ENCODE measurements at places on chromosomes 5 and 9.

GRCh38 chr5:57414857-57415256 is 67.8 kb downstream of the ACTBL2 start:
- DNase-seq = no peak

DNA sequence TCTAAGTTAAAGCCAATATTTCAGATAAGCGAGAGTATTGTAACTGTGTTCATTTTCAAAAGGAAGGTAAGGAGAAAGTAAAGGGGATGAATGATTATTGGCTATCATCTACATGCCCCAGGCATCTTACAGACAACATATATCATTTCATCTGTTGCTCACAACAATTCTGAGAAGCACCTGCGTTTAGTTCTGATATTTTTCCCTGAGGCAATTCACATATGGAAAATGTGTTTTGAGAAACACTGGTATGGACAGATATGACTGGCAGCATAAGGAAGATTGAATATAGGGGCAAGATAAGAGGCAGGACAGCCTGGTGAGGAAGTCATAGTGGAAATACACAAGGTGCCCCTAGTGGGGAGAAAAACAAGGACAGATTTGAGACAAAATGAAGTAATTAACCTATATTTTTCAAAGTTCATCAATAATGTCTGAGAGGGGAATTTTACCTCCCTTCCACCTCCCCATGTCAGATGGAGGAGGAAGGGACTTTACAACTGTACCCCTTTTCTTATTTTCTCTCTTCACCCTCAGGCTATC is 87.7 kb upstream of the TRIM32 start:
- DNase-seq = no peak

- DNase-seq = no peak
Measured at GRCh38 chr9:76717176-76717575, 47.1 kb upstream of the PCA3 start.

- DNase-seq = no peak
Measured at GRCh38 chr5:102200861-102201260, 95.2 kb downstream of the SLCO4C1 start.

- no peak for DNase-seq
Measured at GRCh38 chr5:157548513-157549282, 26.9 kb downstream of the ADAM19 start.

DNA sequence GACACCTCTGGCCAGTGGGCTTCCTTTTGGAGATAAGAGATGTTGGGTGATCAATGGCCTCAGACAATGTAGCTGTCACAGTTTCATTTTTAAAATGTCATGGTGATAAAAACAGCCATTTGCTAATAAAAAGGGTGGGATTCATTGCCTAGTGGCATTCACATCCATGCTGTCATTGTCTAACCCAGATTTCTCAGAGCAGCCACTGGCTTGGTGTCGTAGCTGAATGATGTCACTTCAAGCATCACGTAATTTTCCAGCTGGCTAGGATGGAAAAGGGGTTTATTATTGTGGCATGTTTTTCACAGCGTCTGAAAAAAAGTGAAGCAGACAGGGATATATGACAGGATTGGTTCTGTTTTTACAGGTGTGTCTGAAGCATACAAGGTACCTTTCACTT is 184.7 kb downstream of the AOPEP start:
- no peak for DNase-seq

DNA sequence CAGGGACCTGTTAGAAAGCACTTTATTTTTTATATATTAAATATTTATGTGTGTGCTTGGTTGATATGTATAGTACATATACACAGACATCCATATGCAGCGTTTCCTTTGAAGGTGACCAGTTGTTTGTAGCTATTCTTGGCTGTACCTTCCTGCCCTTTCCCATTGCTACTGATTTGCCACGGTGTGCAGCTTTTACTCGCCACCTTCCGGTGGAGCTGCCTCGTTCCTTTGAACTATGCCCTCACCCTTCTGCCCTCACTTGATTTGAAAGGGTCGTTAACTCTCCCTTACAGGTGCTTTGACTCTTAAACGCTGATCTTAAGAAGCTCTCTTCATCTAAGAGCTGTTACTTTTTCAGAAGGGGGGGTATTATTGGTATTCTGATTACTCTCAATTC is 20.5 kb downstream of the RGMB start:
- no peak for DNase-seq

DNA sequence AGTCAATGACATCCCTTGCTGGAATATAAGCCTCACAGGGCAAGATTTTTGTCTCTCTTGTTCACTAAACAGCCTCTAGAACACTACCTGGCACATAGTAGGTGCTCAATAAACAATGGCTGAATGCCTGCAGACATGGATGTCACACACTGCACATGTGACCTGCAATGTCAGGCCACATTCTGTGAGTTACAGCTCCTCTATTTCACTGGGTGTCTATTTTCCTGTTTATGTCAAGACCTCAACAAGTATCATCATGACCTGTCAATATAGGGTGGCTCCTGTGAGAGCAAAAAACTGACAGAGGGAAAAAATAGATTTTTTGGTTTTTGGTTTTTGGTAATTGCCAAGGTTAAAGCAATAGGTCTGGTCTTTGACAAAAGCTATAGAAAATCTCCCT is 144.6 kb upstream of the KLF9 start:
- DNase-seq = no peak

GRCh38 chr5:120062515-120062917 is 401.6 kb upstream of the PRR16 start:
- no peak for DNase-seq

- DNase-seq = no peak
Measured at GRCh38 chr5:139763280-139763929, 32.2 kb upstream of the PSD2 start.

DNA sequence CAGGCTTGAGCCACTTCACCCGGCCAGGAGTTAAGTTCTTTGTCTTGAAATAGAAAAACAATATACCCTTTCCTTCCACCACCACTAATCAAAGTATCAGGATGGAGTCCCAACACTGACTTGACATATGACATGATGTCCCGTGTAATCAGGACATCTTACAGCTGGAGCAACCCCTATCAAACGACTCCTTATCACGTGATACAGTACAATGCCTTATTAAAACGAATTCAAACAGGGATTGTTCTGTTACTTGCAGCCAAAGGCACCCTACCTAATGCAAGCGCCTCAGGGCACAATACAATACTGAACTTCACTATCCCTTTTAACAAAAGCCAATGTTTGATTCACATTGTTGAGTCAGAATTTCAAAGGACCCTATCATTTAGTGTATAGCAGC is 261.3 kb downstream of the SLIT3 start:
- DNase-seq = no peak

DNA sequence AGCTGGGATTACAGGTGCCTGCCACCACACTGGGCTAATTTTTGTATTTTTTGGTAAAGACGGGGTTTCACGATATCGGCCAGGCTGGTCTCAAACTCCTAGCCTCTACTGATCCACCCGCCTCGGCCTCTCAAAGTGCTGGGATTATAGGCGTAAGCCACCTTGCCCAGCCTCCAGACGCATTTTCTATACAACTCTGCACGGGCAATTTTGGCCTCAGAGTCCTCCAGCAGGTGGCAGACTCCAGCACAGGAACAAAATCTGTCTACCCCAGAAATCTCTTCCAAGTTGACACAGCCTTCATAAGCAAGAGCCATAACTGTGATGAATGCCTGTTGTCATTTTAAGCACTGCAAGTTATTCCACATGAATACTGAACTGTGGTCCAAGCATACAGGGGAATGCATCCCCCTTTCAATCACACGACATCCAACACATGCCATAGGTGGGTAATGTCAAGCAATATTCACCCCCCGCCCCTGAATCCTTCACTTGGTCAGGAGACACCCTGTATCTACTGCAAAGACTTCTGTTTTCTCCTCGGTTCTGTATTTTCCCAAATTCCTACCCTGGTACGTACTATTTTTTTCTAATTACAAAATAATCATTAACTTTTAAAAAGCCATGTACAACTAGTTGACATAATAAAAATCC is 50.8 kb downstream of the ALDH7A1 start:
- DNase-seq = no peak

DNA sequence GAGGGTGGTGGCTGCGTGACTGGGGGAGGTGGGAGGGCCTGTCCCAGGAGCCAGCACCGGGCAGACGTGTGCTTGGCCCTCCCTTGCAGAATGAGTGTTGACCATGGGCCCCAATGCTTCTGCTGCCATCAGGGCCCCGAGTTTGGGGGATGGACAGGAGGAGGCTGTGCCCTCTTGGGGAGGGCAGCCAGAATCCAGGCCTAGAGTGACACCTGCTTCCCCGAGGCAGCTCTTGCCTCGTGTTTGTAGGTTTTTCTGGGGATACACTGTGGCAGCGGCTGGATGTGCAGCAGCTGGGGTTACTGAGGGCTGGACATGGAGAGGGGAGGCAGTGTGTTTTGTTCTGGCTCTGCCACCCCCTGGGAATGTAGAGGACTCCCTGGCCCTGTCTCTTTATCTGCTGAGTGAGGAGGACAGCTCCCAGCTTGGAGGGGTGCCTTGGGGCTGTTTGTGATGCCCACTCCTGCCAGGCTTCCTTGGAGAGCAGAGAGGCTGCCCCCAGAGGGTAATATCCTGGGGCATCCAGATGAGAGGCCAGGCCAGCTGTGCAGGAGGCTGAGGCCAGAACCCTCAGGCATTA is 22.7 kb downstream of the WNK2 start:
- DNase-seq = no peak

GRCh38 chr5:109920736-109921135 is 231.0 kb downstream of the MAN2A1 start:
- DNase-seq = no peak

GRCh38 chr9:109894921-109895758 is 115.1 kb downstream of the PALM2AKAP2 start:
- no peak for DNase-seq

GRCh38 chr9:124800306-124801259 is 23.6 kb downstream of the OLFML2A start:
- no peak for DNase-seq

Measured in cortex of kidney (tissue), 1 donor.